Temporal lobe (tissue), 4 donors: ENCODE measurements at places on chromosomes 5 and 9. TPM values are rescaled to one million over a fixed set of nuclear protein-coding genes. Genes with fewer than 3 reads are reported as not detected.

PCAT7 gene
- not detected for total RNA-seq

ABLIM3 gene
- 13.3 TPM for total RNA-seq

IFNA13 gene
- not detected for total RNA-seq

ZNF782 gene
- total RNA-seq, result 28.0 TPM

CCDC171 gene
- total RNA-seq, result 21.1 TPM

COL23A1 gene
- total RNA-seq, result 0.49 TPM

MINAR2 gene
- total RNA-seq, result not detected

LRRC70 gene
- 3.2 TPM for total RNA-seq

DMGDH gene
- total RNA-seq, result 2.0 TPM

NR5A1 gene
- total RNA-seq, result not detected

CENPK gene
- 5.4 TPM for total RNA-seq

OTP gene
- total RNA-seq, result not detected

GFI1B gene
- total RNA-seq, result under 0.01 TPM

PITX1 gene
- 0.25 TPM for total RNA-seq

TOR2A gene
- total RNA-seq, result 6.4 TPM

ARL14EPL gene
- total RNA-seq, result not detected

ANKHD1 gene
- 79.7 TPM for total RNA-seq

PTPN3 gene
- total RNA-seq, result 4.4 TPM

SLC27A6 gene
- 0.74 TPM for total RNA-seq

IL13 gene
- total RNA-seq, result not detected

C9orf43 gene
- total RNA-seq, result 0.25 TPM

IFNA2 gene
- total RNA-seq, result not detected

IFNK gene
- total RNA-seq, result not detected

F12 gene
- 2.7 TPM for total RNA-seq

ABCA1 gene
- 23.6 TPM for total RNA-seq

UBE2QL1 gene
- 41.6 TPM for total RNA-seq

NFIL3 gene
- 29.5 TPM for total RNA-seq

ZNF879 gene
- total RNA-seq, result 10.8 TPM

TRIM36 gene
- total RNA-seq, result 79.2 TPM
